ENCODE measurements at places on chromosomes 2 and 18. TPM values are rescaled to one million over a fixed set of nuclear protein-coding genes. Genes with fewer than 3 reads are reported as not detected.
A peak's percentile ranks its signal among the peaks of the same experiment; 100 is the strongest.

DNA sequence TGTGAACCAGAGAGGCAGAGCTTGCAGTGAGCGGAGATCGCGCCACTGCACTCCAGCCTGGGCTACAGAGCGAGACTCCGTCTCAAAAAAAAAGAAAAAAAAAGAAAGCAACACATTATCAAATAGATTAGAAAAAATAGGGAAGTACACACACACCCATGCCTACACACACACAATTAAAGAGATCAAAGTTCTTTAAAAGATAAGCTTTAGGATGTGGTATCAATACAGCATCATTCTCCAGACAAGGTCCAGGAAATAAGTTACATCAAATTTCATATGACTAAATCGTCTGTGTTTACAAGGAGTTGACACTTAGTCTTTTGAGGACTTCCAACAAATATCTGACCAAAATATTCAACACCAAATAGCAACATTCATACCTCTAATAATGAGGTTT is 25.7 kb downstream of the PGAP1 start:
- DNase-seq = no peak

MRPL44 gene
- total RNA-seq = 30.9 TPM

DNA sequence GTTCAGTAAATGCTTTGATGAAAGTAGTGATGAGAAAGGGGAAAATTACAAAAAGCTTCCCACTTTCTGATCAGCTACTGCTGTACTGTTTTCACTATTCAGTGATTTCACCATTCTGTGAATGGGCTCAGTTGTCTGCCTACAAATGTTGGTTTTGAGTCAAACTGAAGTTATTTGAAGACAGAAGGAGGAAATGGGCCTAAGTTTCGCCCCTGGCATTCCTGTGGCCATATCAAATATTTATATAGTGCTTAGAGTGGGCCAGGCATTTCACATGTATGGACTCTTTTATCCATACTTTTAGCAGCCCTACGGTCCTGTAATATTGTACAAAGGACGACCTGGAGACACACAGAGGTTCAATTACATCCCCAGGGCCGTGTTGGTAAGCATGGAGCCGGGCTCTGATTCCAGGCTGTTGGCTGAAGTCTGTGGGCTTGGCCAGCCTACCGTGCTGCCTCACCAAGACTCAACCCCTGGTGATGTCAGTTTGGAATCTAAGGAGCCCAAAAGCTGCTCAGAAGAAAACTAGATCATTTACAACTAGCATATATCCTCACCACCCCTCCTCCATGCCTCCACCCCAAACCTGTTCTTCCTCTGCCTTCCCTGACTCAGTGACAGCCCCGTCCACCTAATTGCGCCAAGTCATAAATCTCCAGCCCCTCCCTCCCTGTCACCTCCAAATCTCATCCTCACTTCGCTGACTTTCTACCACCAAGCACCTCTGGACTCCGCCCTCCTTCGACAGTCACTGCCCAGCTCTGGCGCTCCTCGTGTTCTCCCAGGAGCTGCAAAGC is 10.1 kb upstream of the GRHL1 start:
- no peak for DNase-seq

TMEM169 gene
- total RNA-seq = 2.8 TPM

GRCh38 chr2:212939777-212940531 is 211.5 kb downstream of the IKZF2 start:
- DNase-seq = no peak

SERTAD2 gene
- 11.0 TPM for total RNA-seq

RUFY4 gene
- total RNA-seq = 0.27 TPM

EFR3B gene
- 3.2 TPM for total RNA-seq

DNA sequence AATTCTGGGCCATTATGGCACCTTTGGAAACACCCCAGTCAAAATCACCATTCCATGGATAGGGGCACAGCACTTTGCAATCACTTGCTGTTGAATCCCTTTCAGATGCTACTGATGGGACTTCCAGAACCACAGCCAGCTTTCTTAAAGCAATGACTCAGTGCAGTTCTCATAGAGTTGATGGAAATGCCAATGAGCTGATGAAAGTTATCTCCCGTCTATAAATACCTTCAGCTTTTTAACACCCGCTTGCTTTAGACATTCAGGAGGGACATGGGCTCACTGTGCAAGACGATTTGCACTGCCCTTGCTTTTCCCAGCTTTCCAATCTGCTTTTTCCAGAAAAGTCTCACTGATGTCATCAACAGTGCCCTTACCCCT is 66.7 kb upstream of the RPL31 start:
- DNase-seq = no peak

- DNase-seq = peak; percentile 54
Observed at GRCh38 chr2:119753041-119753929, 6.4 kb upstream of the PTPN4 start.

MRO gene
- 0.22 TPM for total RNA-seq

DNA sequence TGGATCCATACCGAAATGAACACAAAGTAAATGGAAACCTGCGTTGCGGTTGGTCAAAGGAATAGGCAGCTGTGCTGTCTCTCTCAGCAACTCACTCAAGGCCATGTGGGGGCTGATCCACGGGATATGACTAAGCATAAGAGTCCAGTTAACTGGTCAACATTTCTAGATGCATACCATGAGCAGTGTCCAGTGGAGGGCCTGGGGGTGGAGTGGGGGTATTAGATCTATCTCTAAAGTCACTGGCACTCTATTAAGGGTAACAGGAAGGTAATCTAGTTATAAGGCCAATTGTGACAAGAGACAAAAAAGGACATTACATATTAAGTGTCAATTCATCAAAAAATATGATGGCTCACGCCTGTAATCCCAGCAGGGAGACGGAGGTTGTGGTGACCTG is 136.8 kb downstream of the TTC32 start:
- DNase-seq = no peak

- peak; percentile 46 for DNase-seq
Observed at GRCh38 chr2:162430323-162430722, 86.4 kb downstream of the GCA start.

EML4 gene
- 32.1 TPM for total RNA-seq

GRCh38 chr2:98482362-98482761 is 37.7 kb downstream of the INPP4A start:
- DNase-seq = no peak

- no peak for DNase-seq
Observed at GRCh38 chr2:112959109-112959812, 18.5 kb upstream of the IL36G start.

GRCh38 chr2:42171396-42171980 is 2.3 kb downstream of the EML4 start:
- DNase-seq = peak; percentile 27

DNA sequence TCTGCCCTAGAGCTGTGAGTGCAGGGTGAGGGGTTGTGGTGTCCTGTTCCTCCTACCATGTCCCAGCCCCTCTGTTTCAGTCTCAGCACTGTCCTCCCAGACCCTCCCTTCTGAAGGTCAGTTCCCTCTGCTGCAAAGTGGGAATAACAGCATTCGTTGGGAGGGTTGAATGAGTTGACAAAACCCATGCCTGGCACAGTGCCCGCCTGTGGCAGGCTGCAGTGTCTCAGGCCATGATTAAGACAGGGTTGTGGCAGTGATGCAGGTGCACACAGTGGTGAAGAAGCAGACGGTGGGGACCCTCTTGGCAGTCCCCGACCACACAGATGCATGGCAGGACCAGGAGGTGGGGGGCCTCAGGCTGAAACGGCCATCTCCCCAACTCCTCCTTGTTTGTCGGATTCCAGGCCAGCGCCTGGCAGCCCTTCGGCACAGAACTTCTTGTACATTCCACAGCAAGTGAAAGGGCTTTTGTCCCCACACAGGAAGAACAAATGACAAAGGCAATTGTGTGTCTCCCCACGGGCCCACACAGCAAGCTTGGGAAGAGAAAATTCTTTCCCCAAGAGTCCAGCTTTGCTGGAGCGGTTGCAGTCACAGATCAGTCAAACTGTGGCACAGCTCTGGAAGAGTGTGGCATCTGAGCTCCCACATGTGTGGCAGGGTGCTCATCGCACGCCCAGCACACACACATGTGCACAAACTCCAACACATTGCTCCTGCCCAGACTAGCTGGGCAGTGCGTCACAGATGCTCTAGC is 92.0 kb upstream of the MSH2 start:
- peak; percentile 14 for DNase-seq

DNA sequence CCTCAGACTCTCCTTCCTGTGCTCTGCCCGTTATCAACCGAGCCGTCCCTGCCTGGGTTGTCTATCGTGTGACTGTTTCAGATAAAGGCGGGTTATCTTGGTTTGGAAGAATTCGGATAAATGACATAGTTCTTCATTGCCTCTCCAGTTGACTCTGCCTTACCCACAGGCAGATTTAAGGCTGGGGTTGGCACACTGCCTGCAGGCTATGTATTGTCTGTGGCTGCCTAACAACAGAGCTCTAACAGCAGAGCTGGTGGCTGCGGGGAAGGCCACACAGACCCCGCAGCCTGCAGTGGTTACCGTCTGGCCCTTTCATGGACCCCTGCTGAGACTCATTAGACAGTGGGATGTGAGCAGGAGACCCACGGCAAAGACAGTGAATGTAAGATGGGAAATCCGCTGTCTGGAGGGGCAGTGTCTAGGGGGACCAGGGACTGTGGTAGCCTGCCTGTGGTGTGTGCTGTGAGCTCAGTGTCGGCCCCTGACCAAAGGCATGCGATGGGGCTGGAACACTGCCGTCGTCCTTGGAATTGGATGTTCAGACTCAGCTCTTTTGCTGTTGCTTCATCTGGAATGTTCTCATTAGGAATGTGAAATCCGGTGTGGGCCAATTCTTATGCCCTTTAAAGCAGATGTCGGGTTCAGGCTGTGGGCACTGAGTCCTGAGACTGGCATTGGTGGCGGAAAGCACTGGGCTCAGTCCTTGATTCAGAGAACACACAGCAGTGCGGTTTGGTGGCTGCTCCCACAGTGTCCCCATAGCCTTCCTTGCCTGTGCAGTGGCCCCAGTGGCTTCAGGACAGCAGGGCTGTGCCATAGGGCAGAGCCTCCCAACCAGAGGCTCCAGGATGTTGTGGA is 44.5 kb downstream of the SH3RF3 start:
- peak; percentile 79 for DNase-seq

- no peak for DNase-seq
Observed at GRCh38 chr2:118880501-118880900, 33.1 kb upstream of the EN1 start.

PRKAG3 gene
- 19.3 TPM for total RNA-seq

- no peak for DNase-seq
Observed at GRCh38 chr2:228869636-228870264, 401.3 kb downstream of the PID1 start.

DNA sequence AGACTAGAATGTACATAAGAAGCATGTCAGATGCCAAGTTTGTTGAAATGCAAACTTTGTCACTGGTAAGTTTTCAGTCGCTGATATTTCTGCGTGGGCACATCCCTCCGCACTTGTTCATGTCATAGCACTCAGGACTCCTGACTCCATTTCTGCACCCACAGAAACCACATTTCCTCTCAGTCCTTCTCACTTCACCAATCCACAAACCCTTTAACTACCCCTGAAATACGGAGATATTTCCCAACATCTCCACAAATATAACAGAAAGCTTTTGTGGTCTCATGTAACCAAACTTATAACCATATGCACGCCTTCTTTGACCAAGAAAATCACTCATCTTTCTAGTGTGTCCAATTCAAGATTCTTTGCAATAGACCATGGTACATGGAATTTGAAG is 276.9 kb upstream of the ERBB4 start:
- no peak for DNase-seq

- peak; percentile 84 for DNase-seq
Observed at GRCh38 chr2:97726261-97727064, 13.1 kb downstream of the ZAP70 start.

DNA sequence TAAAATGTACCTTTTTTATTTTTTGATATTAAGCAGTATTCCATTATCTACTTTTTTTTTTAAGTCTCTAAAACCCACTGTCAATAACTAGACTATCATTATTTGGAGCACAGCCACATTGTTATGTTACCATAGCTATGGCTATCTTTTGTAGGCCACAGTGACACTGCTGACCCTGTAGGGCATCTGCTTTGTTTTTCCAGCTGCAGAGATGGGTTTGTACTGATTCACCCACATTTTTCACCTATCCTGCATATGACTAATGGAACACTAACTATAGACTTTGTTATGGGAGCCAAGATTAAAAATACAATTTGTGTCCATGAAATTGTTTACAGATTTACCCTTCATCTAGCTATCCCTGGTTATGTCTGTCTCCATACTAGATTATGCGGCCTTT is 21.6 kb upstream of the OTX1 start:
- no peak for DNase-seq

DNA sequence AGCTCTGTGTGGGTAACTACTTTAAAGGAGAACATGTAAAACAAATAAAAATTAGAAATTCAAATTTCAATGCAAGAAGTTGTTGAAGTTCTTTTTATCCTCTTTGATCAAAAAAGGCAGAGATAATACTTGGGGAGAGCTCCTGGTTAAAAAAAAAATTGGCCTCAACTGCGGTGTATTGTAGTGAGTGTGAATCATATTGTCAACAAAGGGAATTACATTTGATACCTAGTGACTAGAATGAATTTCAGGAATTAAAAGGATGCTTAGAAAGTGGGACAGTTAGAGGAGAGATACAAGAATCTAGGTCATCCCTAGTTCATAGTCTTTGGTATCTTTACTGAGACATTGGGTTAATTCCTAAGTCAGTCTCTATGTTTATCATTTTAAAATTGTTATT is 473.0 kb downstream of the CCDC85A start:
- DNase-seq = no peak

C2orf66 gene
- total RNA-seq = 0.04 TPM

- DNase-seq = no peak
Observed at GRCh38 chr2:238997684-238998083, 149.8 kb downstream of the TWIST2 start.

GRCh38 chr2:226611944-226612318 is 187.7 kb downstream of the IRS1 start:
- no peak for DNase-seq

LINC00305 gene
- not detected for total RNA-seq

DNA sequence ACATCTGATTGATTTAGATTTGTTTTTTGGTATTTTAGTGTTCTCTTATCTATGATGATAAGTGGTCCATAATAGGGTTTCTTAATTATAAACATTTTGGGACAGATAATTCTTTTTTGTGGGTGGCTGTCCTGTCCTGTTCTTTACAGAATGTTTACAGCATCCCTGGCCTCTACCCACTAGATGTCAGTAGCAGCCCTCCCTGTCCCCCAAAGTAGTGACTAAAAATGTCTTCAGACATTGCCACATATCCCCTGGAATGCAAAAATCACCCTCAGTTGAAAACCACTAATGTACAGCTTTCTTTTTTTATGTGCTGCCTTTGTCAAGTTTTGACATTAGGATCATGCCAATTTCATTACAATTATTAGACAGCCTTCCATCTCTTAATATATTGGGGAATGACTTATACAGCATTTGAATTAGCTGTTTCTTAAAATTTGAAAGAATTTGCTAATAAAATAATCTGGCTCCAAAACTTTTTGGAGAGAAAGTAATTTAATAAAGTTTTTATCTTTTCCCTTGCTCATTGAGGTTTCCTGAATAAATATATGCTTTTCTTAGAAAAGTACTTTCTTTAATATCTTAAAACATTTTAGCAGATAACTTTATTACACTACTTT is 19.5 kb downstream of the WIPF1 start:
- DNase-seq = peak; percentile 73

Data from muscle of leg (tissue), 16 donors.